ENCODE measurements at places on chromosomes 2 and 18.

GRCh38 chr2:170222298-170222697, 44.4 kb downstream of the MYO3B start:
- no peak for DNase-seq

GRCh38 chr2:71505086-71505769, 51.9 kb downstream of the DYSF start:
- DNase-seq: peak; percentile 66

GRCh38 chr18:25739376-25739775, 351.0 kb downstream of the SS18 start:
- no peak for DNase-seq

DNA sequence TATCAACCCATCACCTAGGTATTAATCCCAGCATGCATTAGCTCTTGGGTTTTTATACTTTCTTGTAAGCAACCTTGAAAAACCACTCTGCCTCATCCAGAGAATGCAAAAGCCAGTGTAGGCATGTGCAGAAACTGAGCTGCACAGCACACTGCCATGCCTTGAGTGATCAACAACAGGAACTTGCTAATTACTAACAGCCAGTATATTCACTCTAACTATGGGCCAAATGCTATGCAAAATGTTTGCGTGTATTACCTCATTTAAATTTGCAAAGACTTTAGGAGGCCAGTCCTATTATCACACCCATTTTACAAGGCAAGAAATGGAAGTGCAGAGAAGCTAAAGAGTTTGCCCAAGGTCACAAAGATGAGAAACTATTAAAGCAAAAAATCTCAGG, 169.8 kb downstream of the PID1 start:
- DNase-seq: no peak

GRCh38 chr2:44167311-44167907, 1.3 kb upstream of the PPM1B start:
- no peak for DNase-seq

DNA sequence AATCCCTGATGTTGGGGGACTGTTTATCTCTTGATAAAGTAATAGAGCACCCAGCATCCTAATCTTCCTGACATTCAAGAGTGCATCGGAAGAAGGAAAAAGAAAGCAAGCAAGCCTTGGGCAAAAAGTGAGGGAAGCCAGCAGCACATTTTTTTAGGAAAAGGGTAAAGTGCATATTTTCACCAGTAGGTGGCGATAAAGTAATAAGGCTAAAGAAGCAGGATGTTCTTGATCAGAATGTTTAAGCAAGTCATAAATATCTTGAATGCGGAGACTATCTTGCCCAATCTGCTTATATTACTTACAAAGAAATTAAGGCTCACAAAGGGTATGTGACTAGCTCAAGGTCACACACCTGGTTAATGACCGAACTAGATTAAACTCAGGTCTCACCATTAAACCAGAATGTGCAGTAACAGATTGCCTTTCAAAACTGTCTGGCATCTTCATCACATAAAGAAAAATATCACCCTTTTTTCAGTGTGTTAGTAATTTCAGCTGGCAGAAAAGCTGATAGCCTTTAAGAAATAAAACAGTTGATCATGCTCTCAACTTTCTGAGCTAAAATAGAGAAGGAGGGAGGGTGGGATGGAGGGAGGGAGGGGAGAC, 83.8 kb downstream of the VIT start:
- peak; percentile 40 for DNase-seq

GRCh38 chr2:63755965-63756364, 85.7 kb upstream of the UGP2 start:
- DNase-seq: no peak

- DNase-seq: no peak
Observed at GRCh38 chr2:143916781-143917180, 603.1 kb downstream of the ZEB2 start.

DNA sequence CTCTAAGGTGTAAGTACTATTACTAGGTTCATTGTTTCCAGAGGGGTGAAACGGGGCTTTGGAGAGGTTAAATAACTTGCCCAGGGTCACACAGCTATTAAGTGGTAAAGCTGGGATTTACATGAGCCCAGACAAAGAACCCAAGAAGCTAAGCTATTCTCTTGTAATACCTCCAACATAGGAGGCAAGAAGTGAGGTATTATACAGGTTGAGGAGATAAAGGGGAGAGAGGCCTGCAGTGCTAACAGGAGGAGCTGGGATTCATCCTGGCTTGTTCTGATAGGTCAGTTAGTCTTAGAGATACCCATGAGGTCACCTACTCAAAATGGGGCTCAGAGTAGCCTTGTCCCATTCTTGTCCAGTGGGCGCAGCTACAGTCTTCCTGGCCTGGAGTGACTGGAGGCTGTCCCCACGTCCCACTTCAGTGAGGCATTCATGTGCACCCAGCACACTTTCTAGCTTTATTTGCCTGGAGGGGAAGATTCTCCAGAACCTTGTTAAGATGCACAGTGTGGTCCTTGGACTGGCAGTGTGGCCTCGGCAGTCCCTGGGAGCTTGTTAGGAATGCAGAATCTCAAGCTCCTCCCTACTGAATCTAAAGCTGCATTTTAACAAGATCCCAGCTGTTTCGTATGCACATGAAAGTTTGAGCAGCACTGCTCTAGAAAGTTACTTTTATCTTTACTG, 63.5 kb downstream of the MEIS1 start:
- no peak for DNase-seq

Measured in NCI-H1694 treated with DMSO at 0.1 percent for 48 hours (cell line).